ENCODE measurements at places on chromosomes 3 and 15. TPM values are rescaled to one million over a fixed set of nuclear protein-coding genes. Genes with fewer than 3 reads are reported as not detected.

DNA sequence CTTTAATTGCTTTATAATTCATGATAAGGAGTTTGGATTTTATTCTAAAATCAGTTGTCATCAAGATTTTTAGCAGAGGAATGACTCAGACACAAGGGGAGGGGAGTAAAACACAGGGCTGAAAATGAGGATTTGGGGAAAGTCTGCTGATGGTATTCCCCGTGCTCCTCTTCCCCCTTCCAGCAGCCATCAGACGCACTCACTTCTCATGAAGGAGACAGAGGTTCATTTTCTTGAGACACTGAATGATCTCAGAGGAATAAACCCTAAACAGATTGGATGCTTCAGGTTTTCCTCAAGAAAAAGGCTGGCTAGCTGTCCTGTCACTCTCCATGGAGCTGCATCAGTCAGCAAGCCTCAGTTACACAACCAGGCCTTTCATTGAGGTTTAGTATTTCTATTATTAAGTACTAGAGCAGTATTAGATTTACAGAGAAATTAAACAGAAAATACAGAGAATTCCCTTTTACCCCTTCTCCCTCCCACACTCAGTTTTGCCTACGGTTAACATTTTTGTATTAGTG is 166.4 kb downstream of the C3orf70 start:
- peaks cover 7% of the 10 kb centered on the region for H3K4me1 ChIP-seq
- no peaks in the 10 kb centered on the region for H3K27me3 ChIP-seq
- no peak overlapping the region for H3K27ac ChIP-seq
- H3K4me3 ChIP-seq, result no peak overlapping the region

KBTBD13 gene
- total RNA-seq, result not detected

GRCh38 chr3:81927811-81928210 is 166.4 kb upstream of the GBE1 start:
- H3K27me3 ChIP-seq, result no peaks in the 10 kb centered on the region
- H3K27ac ChIP-seq, result no peak overlapping the region
- no peak for DNase-seq
- peaks cover 5% of the 10 kb centered on the region for H3K4me1 ChIP-seq

DNA sequence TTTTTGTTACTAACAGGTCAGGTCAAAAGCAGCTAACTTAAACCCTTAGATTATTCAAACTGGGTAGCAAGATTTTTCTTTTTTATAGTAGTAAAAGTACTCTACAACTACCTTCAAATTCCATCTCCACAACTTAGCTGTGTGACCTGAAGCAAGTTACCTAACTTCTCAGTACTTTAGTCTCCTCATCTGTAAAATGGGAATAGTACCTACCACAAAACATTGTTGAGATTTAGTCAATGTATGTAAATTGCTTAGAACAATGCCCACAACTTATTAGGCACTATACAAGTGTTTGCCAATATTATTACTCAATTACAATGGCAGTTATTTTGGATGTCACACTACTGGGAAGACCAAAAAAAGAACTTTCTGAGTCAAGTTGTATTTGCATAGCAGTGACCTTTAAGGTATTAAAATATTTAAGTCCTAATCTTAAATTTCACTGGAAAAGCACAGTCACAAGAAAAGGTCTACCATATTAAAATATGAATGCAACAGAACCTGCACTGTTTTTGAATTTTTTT is 2.9 kb downstream of the TASOR start:
- peaks cover 33% of the 10 kb centered on the region for H3K4me1 ChIP-seq
- no peaks in the 10 kb centered on the region for H3K27me3 ChIP-seq
- H3K4me3 ChIP-seq, result no peak overlapping the region
- H3K36me3 ChIP-seq, result peaks cover 48% of the 10 kb centered on the region

GRCh38 chr3:117728226-117728625 is 1018.6 kb downstream of the TUSC7 start:
- H3K4me3 ChIP-seq, result no peak overlapping the region
- DNase-seq, result no peak
- H3K27me3 ChIP-seq, result peaks cover 4% of the 10 kb centered on the region
- peaks cover 6% of the 10 kb centered on the region for H3K36me3 ChIP-seq

DNA sequence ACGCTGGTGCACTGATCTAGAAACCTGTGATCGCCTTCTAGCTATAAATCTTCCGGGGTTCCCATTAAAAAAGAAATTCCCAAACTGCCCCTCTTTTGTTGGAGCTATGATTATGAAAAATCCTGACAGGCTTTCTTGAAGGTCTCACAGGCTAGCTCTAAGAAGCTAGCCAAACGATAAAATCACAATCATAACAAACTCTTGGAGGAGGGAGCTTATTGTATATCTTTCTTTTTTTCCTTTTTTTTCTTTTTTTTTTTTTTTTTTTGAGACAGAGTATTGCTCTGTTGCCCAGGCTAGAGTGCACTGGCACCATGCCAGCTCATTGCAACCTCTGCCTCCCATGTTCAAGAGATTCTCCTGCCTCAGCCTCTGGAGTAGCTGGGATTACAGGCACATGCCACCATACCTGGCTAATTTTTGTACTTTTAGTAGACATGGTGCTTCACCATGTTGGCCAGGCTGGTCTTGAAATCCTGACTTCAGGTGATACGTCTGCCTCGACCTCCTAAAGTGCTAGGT is 72.0 kb downstream of the MYO1E start:
- H3K27me3 ChIP-seq, result no peaks in the 10 kb centered on the region
- H3K4me3 ChIP-seq, result no peak overlapping the region
- no peaks in the 10 kb centered on the region for H3K36me3 ChIP-seq
- H3K4me1 ChIP-seq, result peaks cover 38% of the 10 kb centered on the region

- H3K36me3 ChIP-seq, result no peaks in the 10 kb centered on the region
- H3K4me1 ChIP-seq, result peaks cover 5% of the 10 kb centered on the region
- no peak for DNase-seq
- no peaks in the 10 kb centered on the region for H3K27me3 ChIP-seq
- H3K27ac ChIP-seq, result no peak overlapping the region
Observed at GRCh38 chr3:157030712-157031111, 129.2 kb downstream of the CCNL1 start.

DNA sequence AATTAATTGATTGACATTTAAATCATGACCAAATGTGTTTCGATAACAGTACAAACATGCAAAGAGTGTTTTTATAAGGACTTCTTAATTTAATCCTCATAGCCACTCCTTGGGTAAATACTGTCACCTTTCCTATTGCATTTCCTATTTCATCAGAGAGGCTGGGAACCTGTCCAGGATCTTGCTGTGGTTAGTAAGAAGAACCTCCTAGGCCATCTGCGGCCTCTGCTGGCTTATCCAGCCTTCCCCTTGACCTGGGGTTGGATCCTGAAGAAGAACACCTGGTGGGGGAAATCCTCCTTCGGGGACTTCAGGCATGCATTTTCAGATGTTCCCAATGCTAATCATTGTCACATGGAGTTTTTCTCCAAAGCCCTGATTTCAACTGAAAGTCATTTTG is 25.5 kb downstream of the GLDN start:
- H3K27me3 ChIP-seq, result no peaks in the 10 kb centered on the region
- H3K36me3 ChIP-seq, result no peaks in the 10 kb centered on the region
- no peak for DNase-seq

DNA sequence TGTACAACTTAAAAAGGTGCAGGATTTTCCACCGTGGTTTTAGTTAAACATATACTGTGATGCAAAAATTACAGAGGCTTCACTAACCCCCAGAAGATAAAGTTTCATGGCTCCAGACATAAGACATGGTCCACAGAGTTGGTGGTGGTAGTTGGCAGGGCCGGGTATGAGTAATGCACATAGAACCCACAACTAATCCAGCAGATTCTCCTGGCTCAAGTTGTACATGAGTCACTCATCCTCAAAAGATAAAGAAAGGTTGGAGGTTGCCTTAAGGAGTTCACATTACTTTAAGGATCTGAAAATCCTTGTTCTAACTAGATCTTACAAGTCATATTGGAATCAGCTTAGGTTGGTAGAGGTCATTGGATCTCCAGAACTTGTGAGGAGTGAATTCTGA is 98.3 kb upstream of the ZBTB20 start:
- H3K4me1 ChIP-seq, result no peaks in the 10 kb centered on the region
- no peaks in the 10 kb centered on the region for H3K27me3 ChIP-seq
- DNase-seq, result no peak
- no peak overlapping the region for H3K27ac ChIP-seq
- H3K4me3 ChIP-seq, result no peak overlapping the region
- no peaks in the 10 kb centered on the region for H3K36me3 ChIP-seq

DNA sequence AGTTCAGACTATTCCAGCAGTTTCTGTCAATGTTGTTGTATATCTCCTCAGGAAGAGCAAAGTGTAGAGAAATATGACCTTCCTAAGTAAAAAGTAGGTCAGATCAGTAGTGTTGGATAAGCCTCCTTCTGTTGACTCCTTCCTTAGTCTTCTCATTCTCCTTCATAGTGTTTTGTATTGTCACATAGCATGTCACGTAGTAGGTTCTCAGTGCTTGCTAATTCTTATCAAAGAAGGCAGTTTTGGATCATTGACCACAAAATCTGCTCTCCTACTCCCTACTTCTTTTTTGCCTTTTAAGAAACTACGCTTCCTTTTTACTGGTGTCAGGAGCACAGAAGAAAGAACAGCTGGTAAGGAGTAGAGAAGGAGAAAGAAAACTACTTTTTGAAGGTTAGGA is 1.0 kb upstream of the MGA start:
- H3K4me3 ChIP-seq, result peak overlapping the region; percentile 94
- no peak for DNase-seq
- peaks cover 14% of the 10 kb centered on the region for H3K4me1 ChIP-seq
- H3K36me3 ChIP-seq, result no peaks in the 10 kb centered on the region

GRCh38 chr15:77479015-77479414 is 58.3 kb downstream of the HMG20A start:
- peaks cover 47% of the 10 kb centered on the region for H3K36me3 ChIP-seq
- H3K4me1 ChIP-seq, result peaks cover 31% of the 10 kb centered on the region
- H3K27me3 ChIP-seq, result no peaks in the 10 kb centered on the region
- no peak for DNase-seq

GRCh38 chr15:70720228-70721016 is 42.9 kb downstream of the UACA start:
- peaks cover 4% of the 10 kb centered on the region for H3K4me1 ChIP-seq
- no peak overlapping the region for H3K4me3 ChIP-seq
- no peak for DNase-seq
- peaks cover 6% of the 10 kb centered on the region for H3K36me3 ChIP-seq
- peak overlapping the region; percentile 22 for H3K27ac ChIP-seq
- H3K27me3 ChIP-seq, result no peaks in the 10 kb centered on the region

DNA sequence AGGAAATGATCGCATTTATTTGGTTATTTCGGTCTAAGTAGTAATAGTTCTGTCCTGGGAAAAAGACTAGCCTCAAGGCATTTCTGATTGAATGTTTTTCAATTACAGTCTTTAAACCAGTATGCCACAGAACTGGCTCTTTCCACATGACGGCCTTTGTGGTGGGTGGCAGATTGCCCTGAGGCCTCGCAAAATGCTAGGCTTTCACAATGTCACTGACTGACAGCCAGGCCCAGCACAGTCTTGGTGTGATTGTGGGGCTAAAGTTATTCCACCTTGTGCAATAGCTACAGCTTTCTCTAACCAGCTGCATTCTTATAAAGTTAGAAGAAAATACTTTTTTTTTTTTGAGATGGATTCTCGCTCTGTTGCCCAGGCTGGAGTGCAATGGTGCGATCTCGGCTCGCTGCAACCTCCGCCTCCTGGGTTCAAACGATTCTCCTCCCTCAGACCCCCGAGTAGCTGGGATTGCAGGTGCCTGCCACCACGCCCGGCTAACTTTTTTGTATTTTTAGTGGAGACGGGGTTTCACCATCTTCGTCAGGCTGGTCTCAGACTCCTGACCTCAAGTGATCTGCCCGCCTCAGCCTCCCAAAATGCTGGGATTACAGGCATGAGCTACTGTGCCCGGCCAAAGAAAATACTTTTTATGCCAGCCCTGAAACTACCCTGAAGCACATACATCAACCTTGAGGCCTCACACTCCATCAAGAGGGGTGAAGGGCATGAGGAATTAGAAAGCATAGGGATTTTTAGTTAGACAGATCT is 2.5 kb upstream of the ADIPOQ start:
- H3K4me3 ChIP-seq, result no peak overlapping the region
- DNase-seq, result no peak
- H3K4me1 ChIP-seq, result no peaks in the 10 kb centered on the region
- no peak overlapping the region for H3K27ac ChIP-seq
- peaks cover 4% of the 10 kb centered on the region for H3K27me3 ChIP-seq
- no peaks in the 10 kb centered on the region for H3K36me3 ChIP-seq

- DNase-seq, result no peak
- H3K4me1 ChIP-seq, result no peaks in the 10 kb centered on the region
- H3K4me3 ChIP-seq, result no peak overlapping the region
Observed at GRCh38 chr15:42018306-42019224, 2.3 kb downstream of the PLA2G4E start.

Data from type B pancreatic cell (in vitro differentiated cells).